ENCODE measurements at places on chromosomes 1 and 21.

- no peak for DNase-seq
These were observed 134.2 kb upstream of the IPO9 start for GRCh38 chr1:201694608-201695335.

- no peak for DNase-seq
These were observed 8.2 kb upstream of the RGSL1 start for GRCh38 chr1:182441719-182442118.

- no peak for DNase-seq
These were observed 590 bp downstream of the FOXJ3 start for GRCh38 chr1:42334240-42335049.

DNA sequence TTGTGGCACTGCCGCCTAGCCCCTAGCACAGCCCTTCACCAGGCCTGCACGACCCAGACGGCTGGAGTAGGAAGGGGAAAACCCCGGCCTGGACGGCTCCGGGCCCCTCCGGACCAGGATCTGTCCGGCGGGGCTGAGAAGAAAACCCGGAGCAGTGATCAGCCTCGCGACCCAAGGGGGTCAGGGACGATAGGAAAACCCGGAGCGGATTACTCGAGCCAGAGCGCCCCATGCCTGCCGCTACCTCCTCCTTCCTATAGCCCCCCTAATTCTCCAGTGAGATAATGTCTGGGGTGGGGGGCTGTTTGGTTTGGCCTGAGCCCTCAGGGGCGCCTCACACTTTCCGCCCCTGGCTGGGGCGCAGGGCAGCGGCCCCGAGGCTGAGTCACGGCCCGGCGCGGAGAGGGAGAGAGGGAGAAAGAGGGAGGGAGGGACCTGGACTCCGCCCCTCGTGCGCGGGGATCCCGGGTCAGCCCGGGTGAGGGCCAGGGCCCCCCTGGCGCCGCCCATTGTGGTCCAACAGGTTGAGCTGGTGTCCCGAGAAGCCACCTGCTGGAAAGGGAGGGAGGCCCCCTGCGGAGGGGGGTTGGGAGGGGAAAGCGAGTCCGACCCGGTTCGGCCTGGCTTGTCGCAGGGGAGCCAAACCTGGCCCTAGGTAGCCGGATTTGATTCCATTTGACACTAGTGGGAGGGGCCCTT, 1.7 kb upstream of the ZBTB7B start:
- peak; percentile 56 for DNase-seq

DNA sequence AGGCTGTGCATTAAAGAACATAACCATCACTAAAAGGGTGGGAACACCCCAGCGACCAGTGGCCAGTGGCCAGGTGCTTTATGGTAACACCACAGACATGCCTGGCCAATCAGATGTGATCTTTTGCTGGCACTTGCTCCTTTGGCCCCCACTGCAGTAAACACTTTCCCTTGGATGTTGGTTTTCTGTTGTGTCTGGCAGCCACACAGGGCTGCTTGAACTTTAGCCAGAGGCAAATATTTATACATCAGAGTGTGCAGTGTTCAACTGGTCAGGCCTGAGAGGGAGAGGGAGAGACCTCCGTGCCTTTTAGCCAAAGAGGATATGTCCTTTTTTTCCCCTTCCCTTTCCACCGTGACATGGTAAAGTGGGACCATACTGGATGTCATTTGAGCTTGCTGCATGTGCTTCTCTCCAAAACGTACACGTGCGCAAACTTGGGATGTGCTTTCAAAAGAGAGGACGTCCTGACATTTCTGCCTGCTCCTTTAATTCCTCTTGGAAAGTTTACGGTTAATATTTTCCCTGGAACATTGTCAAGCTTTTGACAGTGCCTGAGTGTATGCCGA, 101.2 kb downstream of the NFIA start:
- DNase-seq = no peak

DNA sequence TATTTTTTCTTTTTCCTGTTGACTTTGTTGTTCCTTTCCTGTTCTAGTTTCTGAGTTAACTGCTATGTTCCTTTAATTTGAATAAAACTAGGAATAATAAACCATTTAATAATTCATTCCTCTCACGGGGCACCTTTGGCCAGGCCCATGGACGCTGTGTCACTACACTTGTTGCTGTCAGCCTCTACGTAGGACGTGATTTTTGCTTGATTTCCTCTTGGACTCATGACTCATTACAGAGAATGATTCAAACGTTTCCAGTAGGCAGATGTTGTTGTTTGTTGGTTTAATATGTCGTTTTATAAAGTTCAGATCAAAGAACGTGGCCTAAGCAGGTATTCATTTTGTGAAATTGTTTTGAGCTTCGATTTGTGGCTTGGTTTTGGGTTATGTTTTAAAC, 9.1 kb upstream of the SLC19A1 start:
- no peak for DNase-seq

DNA sequence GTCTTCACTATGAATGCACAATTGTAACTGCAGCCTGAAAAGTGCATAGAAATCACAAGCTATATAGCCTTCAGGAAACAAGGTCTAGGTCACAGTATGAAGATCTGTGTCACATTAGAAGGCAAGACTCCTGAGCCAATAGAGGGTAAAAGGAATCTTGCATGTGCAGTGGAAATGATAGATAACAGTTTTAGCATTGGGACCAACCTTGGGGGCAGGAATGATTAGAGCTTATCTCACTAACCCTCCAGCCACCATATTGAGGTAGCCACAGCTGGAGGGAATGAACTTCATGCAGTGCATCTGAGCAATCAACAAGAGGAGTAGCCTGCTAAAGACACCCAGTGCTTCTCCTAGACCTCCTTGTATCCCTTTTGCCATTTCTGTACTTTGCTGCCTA, 390.1 kb downstream of the LTN1 start:
- DNase-seq = no peak
